ENCODE measurements at places on chromosomes 1 and 21.
A peak's percentile ranks its signal among the peaks of the same experiment; 100 is the strongest.

GRCh38 chr1:230819976-230820375 lies 48.3 kb downstream of the C1orf198 start:
- no peak for DNase-seq

DNA sequence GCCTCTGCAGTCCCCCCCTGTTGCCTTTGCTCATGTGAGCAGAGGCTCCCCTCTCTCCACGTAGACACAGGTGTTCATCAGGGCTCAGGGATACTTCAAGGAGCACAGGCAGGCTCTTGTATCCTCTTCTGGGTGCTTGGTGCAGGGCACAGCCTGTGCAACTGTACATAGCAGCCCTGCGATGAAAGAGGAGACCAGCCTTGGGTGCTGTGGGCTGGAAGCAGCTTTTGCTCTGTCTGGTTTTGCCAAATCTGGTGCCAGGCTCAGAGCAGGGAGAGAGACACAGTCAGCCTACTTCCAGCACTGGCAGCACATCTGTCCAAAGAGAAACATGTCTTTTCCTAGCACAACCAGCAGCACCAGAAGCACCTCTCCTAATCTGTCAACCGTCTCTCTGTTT lies 132.1 kb downstream of the ETS2 start:
- DNase-seq: no peak

DNA sequence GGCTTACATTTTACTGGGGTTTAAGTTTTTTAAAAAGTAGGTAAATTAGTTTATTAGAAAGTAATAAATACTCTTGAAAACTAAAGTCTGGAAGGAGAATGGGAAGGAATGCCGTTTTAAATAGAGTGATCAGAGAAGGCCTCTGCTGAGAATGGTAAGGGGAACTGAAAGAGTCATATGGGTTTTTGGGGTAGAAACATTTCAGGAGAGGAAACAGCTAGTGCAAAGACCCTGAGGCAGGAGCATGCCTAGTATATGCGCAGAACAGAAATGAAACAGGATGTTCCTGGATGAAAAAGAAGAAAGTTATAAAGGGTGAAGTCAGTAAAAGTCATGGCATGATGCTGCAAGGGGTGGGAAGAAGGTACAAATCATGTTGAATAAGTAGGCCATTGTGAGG lies 38.9 kb downstream of the ZC3H11B start:
- no peak for DNase-seq

DNA sequence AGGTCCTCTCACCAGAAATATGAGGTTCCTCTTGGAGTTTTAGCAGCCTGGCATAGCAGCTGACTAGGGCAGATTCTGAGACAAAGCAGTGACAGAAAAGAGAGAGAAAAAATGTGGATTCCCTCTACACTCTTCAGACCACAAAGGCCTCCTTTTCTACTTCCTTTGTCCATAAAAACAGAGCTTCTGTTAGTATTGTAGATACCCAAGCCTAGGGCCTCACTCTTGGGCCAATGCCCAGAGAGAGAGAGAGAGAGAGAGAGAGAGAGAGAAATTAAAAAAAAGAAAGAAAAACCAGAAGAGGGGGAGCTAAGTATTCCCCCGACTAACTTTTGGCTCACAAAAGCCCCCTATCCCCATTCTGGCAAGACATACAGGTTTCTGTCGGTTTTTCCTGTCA lies 2.4 kb upstream of the ZRANB2 start:
- no peak for DNase-seq

DNA sequence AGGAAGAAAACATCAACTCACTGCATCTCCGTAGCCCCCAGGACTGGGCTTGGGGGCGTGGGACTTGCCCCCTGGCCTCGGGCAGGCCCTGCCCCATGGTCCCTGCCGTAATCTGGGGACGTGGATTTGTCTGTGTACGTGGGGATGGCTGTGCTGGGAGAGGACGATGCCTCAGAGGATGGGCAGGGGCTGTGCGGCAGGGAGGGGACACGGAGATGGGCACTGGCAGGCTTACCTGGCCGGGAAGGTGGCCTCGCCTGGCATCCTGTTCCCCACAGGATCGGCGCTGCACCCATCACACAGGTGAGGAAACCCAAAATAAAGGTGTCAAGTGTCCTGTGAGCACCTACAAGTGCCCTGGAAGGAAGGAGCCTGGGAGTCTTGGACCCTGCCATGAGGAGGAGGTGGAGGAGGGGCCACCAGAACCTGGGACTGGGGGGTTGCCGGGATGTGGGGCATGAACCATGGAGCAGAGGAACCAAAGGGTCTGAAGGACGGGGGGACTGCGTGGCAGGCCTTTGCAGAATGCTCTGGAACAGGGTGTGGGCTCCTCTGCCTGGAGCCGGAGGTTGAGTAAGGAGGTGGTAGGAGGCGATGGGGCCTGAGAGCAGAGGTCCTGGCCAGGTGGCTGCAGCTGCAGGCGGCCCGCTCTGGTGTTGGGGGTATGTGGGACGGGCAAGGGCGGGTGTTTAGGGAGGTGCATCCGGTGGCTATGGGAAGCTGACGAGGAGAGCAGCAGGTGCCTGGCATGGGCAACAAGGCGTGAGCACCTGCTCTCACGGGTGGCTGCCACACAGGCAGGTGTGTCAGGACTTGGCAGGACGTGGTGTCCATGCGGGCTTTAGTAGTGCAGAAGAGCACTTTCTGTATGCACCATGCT lies 27.8 kb upstream of the LRRC3 start:
- peak; percentile 86 for DNase-seq

DNA sequence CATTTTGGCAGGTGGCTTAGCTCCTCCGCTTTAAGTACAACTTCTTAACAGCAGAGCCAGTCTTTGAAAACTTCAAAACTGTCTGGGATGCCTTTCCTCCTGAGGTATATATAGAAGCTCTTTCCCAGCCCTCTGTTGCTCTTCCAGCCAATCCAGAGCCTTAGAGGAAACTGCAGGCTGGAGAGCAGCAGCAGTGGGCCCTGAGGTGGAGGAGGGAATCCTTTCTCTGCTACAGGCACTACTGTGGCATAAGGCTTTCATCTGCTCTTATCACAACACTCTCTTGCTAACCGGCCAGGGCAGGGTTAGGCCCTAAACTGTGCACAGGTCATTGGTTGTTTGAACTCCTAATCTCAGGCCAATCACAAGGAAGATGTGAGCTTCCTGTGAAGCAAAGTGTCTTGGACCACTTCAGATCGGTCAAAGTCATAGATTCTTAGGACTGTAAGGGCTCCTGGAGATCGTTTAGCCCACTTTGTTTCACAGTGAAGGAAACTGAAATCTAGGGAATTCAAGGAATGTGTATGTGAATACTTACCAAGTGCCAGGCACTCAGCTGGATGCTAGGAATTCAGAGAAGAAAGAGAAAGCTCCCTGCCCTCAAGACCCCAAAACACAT lies at the start of gene RGS5:
Gene RGS5, minus strand, starts transcription at position 84 of the 619 bp plus-strand sequence. Its CDS starts 81 bp downstream, at position 3.
- no peak for DNase-seq

GRCh38 chr1:22123901-22124404 lies 18.9 kb downstream of the WNT4 start:
- no peak for DNase-seq
